ENCODE measurements at places on chromosomes 6 and 20.

GRCh38 chr6:73823046-73823735 lies 127.2 kb downstream of the CD109 start:
- DNase-seq, result no peak

DNA sequence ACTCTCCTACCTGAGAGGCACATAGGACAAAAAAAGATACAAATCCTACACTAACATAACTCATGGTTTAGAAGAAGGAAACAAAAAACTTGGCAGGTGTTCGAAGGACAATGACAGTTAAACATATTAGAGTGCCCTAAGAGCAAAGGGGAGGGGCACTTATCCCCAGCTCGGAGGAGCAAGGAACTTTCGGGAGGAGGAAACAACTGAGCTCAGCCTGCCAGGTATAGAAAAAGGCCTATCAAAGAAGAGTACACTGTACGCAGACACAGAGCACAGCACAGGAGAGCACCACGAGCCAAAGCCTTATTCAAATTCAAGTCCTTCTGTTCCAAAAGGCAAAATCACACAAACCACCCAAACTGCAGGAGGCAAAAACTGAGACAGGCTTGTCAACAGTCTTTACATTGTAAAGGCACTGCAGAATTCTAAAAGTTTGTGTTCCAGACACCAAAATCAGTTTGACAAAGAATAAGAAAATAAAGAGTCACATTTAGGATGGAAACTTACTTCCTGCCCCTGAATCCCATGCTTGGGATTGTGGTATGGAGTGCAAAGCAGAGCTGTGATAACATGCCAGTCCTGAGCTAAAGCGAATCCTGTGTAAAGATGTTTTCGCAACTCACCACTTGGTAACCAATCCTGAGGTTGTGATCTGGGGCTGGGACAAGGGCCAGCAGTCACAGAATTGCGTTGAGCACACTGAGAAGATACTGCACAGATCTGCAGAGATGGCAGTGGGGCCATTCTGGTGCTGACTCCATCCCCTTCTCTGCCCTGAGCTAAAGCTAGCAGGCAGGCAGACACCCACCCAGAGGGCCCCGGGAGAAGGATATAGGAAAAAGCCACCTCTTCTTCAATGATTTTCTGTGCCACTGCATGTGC lies 108.6 kb downstream of the CHD6 start:
- no peak for DNase-seq

GRCh38 chr6:118917546-118918328 lies 17.2 kb downstream of the MCM9 start:
- no peak for DNase-seq

DNA sequence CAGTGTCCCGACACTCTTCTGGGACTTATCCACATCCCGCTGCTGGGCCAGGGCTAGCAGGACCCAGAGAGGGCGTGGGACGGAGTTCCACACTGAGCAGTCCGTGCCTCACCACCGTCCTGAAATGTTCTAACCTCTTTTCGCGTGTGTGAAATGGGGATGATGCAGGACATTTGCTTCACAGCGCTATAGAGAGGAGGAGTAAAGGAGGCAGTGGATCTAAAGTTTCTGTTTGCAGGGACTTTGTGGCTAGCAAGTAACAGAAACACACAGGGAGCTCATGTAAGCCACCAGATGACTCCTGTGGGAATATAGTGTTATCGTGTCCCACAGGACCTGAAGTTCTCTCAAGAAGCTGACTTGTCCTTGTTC lies 634 bp downstream of the ITPA start:
- DNase-seq, result no peak

DNA sequence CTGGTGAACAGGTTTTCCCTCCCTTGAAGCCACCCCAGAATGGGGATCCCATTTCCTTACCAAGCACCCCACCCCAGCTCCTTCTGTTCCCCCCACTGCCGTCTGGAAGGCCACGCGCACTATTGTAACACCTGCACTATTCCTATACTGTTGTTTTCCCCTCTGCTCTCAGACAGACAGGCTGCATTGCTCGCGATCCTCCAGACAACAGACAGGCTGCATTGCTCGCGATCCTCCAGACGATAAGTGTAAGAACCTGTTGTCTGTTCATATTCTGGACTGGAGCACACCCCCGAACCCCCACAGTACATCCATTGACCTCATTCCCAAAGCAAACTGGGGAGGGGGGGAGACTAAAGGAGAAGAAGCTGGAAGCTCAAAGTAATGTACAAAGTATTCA lies 72.7 kb downstream of the LY86 start:
- no peak for DNase-seq

- no peak for DNase-seq
Measured at GRCh38 chr6:11185204-11185842, 47.1 kb downstream of the NEDD9 start.

GRCh38 chr6:26043384-26044139 lies 43.7 kb upstream of the HFE start:
- DNase-seq, result peak; percentile 53

GRCh38 chr6:139881728-139882211 lies 507.3 kb upstream of the CITED2 start:
- DNase-seq, result peak; percentile 3

- DNase-seq, result no peak
Measured at GRCh38 chr6:102381203-102381602, 987.7 kb downstream of the GRIK2 start.

GRCh38 chr6:5089481-5090438 lies 4.6 kb downstream of the PPP1R3G start:
- DNase-seq, result no peak

DNA sequence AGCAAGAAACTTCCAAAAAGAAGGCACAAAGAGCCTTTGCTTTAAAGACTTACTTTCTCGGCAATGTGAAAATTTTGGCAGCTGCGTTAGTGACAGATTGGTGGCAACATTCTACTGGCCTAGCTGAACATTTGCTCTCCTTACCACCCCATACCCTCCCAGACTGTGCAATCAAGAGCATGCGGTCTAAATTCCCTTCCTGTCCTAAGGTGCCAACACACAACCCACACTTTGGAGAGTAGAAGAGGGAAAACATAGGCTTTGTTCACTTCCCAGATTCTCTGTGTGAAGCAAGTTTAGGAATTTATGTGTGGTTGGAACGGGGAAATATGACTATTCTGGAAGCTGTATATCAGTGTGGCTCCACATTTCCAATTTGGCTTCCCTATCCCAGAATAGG lies 29.8 kb upstream of the NEDD9 start:
- no peak for DNase-seq

DNA sequence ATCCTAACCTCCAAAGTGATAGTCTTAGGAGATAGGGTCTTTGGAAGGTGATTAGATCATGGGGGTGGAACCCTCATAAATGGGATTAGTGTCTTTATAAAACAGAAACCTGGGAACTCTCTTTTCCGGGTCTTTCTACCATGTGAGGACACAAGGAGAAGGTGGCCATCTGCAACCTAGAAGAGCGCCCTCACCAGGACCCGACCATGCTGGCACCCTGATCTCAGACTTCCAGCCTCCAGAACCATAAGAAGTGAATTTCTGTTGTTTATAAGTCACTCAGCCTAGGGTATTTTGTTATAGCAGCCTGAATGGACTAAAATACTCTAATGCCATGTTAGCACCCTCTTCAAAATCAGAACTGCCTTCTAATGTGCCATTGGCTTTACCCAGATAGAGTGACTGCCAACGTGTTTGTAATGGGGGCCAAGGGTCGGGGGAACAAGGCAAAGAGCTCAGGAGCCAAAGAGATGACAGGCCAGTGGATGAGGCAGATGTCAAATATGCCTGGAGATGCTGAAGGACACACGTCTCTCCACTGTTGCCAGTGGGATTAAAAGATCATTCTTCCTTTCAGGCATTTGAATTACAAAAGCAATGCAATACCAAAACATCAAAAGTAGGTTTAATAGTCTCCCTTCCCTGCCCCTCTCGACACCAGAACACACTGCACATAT lies 21.0 kb downstream of the TUBB2B start:
- DNase-seq, result no peak

DNA sequence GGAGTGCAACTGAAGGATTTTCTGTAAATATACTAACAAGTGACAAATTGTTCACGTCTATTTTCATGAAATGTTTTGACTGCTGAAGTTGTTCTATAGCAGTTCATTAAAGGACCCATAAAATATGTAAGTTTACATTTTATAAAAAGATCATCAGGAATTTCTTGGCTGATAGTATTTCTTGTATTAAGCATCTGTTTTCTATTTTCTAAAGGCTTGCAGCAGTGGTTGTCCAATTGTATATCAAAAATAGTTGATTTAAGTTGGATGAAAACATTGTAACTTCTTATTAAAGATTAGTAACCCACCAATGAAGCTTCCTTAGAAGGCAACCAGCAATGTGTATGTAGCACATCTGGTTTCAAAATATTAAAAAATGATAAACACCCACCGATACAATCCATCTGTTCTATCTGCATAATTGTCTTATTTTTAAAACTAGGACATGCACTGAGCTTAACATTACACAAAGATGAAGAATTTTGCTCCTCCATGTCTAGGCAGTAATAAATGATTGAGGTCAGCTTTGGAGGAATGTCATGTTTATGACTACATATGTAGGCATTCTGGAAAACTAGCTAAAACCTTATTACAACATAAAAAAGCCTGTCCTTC lies 301.3 kb upstream of the TCF21 start:
- DNase-seq, result no peak

DNA sequence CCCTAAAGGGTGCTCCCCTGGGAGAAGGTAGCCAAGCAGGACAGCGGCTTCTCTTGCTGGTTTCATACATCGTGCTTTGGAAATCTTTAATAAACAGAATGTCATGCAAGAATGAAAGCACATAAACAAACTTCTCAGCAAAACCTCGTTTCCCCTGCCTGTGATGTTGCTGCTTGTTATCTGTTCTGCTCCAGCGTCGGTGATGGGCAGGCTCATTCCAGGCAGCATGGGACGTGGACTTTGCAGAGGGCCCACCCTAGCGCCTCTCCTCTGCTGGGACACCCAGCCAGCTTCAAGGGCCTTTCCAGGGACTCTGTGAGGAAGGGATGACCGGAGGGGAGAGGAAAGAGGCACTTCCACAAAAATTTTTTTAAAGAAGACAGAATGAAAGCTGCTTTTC lies 197.7 kb downstream of the QKI start:
- DNase-seq, result no peak

DNA sequence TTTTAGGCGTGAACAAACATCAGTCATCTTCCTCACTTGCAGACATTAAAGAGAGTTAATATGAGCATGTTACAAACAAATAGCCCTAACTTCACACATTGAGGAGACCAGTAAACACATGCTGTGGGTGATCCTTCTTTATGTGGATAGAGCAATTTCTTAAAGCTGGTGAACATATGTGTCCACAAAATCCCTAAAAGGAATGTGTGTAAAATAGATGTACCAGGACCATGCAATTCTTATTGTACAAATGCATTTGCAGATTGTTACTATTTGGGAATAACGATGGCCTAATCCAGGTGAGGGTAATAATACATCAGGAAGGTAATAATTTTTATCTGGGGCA lies 228.9 kb downstream of the ALDH8A1 start:
- no peak for DNase-seq

GRCh38 chr6:11197175-11197536 lies 35.3 kb downstream of the NEDD9 start:
- DNase-seq, result no peak

DNA sequence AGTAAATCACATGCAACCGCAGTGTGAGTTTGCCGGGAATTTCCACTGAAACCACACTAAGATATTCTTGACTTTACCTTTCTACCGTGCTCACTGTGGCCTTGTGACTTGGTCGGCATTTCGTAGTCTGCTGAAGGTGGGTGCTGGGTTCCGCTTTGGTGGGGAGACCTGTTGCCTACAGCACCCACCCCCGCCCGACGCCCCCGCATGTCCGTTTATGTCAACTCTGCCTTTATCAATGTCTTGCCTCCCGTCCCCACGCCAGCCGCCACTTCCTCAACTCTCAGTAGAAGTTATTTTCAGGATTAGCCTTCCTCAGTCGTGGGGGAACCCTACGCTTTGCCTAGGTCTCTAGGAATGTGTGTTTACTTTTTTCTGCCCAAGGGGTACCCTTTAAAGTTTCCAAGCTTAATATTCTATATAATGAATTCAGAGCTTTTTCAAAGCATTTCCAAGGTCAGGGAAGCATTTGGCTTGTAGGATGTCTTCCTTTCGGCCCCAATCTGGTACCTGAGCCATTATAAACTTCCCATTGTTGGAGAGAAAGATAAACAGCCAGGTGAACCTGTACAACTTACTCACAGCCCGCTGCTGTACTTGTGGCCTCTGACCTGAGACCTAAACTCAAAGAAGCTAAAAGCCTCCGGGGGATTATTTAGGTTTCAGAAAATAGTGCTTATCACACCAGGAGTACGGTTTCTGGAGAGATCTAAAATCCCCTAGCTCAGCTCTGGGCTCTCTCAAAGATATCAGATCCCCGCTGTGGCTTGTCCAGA lies 54.2 kb downstream of the TBC1D7 start:
- peak; percentile 13 for DNase-seq

- no peak for DNase-seq
Measured at GRCh38 chr6:124961777-124962638, at the start of gene RNF217. Gene RNF217, plus strand, starts transcription at chr6:124962437. Its CDS starts 108 bp downstream, at chr6:124962545.

DNA sequence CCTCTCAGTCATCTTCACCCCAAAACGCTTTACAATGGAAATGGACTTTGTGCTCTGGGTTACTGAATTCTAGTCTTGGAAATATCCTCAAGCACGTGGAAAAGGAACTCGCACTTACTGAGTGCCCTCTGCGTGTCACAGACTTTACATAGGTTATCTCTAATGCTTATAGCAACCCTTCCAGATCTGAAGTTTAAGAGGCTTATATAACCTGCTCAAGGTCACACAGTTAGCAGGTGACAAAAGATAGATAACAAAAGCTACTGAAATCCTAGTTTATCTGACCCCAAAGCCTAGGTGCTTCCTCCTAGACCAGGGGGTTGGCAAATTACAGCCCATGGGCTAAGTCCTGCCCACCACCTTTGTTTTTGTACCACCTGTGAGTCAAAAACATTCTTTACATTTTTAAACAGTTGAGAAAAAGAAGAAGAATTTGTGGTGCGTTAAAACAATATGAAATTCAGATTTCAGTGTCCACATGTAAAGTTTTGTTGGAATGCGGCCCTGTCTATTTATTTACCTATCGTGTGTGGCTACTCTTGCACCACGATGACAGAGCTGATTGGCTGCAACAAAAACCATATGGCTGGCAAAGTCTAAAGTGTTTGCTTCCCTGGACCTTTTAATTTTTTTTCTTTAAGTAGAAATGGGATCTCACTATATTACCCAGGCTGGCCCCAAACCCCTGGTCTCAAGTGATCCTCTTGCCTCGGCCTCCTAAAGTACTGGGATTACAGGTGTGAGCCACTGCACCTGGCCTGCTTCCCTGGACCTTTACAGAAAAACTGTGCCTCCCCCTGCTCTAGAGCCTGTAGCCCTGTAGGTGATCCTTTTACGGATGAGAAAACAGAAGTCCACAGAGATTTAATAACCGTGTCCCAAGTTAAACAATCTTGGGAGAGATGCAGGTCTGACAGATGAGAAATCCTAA lies 110.2 kb upstream of the RREB1 start:
- DNase-seq, result no peak
